MCF 10A (cell line): ENCODE measurements at places on chromosomes 11 and 22. TPM values are rescaled to one million over a fixed set of nuclear protein-coding genes. Genes with fewer than 3 reads are reported as not detected.

GRCh38 chr11:117221775-117222517, 9.9 kb downstream of the PCSK7 start:
- H3K27ac ChIP-seq, result peak overlapping the region; percentile 89
- no peaks in the 10 kb centered on the region for H3K27me3 ChIP-seq
- no peak overlapping the region for H3K4me3 ChIP-seq
- H3K36me3 ChIP-seq, result peaks cover 70% of the 10 kb centered on the region
- H3K4me1 ChIP-seq, result peaks cover 14% of the 10 kb centered on the region
- peak; percentile 87 for DNase-seq

- peaks cover 24% of the 10 kb centered on the region for H3K4me1 ChIP-seq
- no peak overlapping the region for H3K27ac ChIP-seq
- no peak for DNase-seq
- no peaks in the 10 kb centered on the region for H3K27me3 ChIP-seq
Observed at GRCh38 chr11:19935507-19935906, 222.9 kb downstream of the NAV2 start.

DNA sequence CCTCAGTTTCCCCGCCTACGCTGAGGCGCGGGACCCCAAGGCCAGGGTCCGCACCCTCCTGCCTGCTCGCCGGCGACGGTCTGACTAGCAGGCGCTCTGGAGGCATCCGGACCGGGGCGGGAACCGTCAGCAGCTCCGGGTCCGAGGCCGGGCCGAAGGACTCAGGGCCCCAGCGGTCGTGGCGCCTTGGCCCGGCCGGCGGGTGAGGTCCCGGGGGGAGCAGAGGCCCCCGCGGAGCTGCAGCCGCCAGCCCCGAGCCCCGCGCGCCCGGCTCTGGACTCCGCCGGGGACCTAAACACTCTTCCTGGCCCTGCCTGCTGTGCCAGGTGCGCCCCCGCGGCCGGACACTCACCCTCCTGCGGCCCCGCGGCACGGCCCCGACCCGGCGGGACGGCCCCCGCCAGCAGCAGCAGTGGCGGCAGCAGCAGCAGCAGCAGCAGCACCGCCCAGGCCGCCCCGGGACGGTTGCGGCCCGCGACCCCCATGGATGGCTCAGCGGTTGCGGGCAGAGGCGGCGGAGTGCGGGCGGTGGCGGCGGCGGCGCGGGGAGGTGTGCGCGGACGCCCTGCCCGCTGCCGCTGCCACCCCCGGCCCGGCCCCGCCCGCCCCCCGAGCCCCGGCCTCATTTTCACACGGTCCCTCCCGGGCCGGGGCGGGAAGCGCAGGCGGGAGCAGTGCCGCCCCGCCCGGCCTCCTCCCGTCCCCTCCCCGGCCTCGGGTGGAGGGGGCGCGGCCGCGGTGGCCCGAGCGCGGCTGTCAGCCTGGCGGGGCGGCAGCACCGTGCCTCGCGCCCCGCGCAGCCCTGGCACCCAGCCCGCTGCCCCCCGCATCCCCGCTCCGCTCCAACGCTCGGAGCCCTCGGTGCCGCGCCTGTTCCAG, at the start of gene SCUBE2:
SCUBE2 (minus strand) TSS at position 556 of the 879 bp plus-strand sequence; CDS start at position 485, 71 bp downstream.
- H3K27ac ChIP-seq, result no peak within 1 kb of the TSS
- peak within 1 kb of the TSS; percentile 14 for H3K4me3 ChIP-seq
- DNase-seq, result no peak
- H3K36me3 ChIP-seq, result no peaks in the 10 kb centered on the region

- H3K27ac ChIP-seq, result peak overlapping the region; percentile 71
- peaks cover 47% of the 10 kb centered on the region for H3K4me1 ChIP-seq
- peak; percentile 66 for DNase-seq
- peak overlapping the region; percentile 96 for H3K4me3 ChIP-seq
Observed at GRCh38 chr11:118438314-118438931, 2.1 kb downstream of the KMT2A start.

DNA sequence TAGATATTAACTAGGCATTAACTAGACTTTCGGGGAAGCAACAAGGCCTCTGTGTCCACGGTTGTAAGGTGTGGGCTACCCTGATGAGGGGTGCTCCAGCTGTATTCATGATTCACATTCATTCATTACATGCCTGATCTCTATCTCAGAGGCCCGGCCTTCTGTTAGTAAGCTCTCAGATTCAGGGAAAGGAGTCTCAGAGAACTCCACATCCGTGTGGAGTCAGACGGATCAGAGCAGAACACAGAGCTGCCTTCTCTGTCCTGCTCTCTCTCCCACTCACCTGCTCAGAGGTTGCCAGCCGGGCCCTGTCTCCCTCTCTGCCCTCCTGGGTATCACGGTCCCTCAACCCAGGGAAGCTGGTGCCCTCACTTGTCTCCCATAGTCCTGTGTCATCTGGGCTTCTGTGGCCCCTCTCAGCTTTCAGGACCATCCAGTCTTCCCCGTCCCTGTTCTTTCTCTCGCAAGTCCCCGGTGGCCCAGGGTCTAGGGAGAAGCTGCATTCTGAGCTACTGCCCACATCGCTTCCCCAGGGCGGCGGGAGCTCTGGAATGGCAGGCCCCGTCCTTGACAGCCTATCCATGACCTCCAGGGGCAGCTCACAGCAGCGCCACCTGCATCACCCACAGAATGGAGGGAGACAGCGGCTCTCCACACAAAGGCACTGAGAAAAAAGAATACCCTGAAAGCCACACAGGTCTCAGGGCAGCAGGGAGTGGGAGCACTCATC, 4.3 kb downstream of the TP53AIP1 start:
- H3K4me1 ChIP-seq, result peaks cover 22% of the 10 kb centered on the region
- peaks cover 6% of the 10 kb centered on the region for H3K36me3 ChIP-seq
- H3K27ac ChIP-seq, result no peak overlapping the region
- no peak for DNase-seq
- no peaks in the 10 kb centered on the region for H3K27me3 ChIP-seq

- H3K4me1 ChIP-seq, result peaks cover 10% of the 10 kb centered on the region
- no peaks in the 10 kb centered on the region for H3K27me3 ChIP-seq
- peak; percentile 51 for DNase-seq
- no peak overlapping the region for H3K27ac ChIP-seq
- no peak overlapping the region for H3K4me3 ChIP-seq
Observed at GRCh38 chr11:58133309-58134076, 8.2 kb upstream of the OR9I1 start.

DNA sequence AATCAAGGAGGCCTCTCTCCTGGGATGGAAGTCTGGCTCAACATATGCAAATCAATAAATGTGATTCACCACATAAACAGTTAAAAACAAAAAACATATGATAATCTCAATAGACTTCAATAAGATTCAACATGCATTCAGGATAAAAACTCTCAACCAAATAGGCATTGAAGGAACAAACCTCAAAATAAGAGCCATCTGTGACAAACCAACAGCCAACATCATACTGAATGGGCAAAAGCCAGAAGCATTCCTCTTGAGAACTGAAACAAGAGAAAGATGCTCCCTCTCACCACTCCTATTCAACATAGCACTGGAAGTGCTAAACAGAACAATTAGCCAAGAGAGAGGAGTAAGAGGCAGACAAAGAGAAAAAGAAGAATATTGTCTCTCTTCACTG, 54.0 kb upstream of the SEZ6L start:
- no peak overlapping the region for H3K4me3 ChIP-seq
- peaks cover 43% of the 10 kb centered on the region for H3K27me3 ChIP-seq
- no peak for DNase-seq
- H3K36me3 ChIP-seq, result no peaks in the 10 kb centered on the region
- H3K4me1 ChIP-seq, result no peaks in the 10 kb centered on the region
- H3K27ac ChIP-seq, result no peak overlapping the region

Gene CASP5
- total RNA-seq, result not detected in 2 replicates

Gene HORMAD2
- not detected in 2 replicates for total RNA-seq

Gene DBX1
- total RNA-seq, result not detected in 2 replicates

Gene PIH1D2
- 2.0 and 2.1 TPM in 2 replicates for total RNA-seq
